ENCODE measurements at places on chromosomes 2 and 18.

DNA sequence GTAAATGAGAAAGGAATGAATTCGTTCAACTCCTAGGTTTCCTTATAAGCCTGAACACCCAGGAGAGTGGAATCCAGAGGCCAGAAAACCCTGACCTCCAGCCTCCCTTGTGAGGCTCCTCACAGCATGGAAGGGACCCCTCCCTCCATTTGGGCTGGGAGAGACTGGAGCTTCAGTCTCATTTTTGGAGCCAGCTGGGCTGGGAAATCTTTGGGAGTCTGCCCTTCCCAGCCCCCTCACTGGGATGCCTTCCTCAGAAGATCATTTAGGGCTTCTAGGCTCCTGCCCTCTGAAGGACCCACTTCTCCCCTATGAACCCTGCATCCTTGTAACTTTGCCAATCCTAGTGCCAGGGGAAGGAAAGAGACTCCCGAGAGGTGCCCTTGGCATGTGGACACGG lies 346.1 kb downstream of the CYP26B1 start:
- DNase-seq: no peak

GRCh38 chr18:55351980-55352714 lies 235.8 kb downstream of the TCF4 start:
- DNase-seq: no peak

DNA sequence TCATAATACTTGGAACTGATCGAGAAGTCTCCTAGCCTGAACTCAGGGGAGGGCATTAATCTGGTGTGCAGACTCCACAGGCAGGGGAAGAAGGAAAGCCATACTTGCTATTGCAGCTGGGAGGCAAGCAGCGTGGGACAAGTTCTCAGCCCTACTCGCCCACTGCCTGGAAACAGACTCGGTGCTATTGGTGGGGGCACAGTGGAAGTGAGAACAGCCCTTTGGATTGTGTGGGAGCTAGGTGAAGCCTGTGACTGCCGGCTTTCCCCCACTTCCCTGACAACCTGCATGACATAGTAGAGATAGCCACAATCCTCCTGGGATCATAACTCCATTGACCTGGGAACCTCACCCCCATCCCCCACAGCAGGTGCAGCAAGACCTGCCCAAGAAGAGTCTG lies 301.3 kb downstream of the RIT2 start:
- DNase-seq: no peak

- DNase-seq: no peak
Observed at GRCh38 chr2:142756430-142756829, 121.0 kb upstream of the KYNU start.

- peak; percentile 87 for DNase-seq
Observed at GRCh38 chr2:192500550-192501200, 305.9 kb upstream of the TMEFF2 start.

DNA sequence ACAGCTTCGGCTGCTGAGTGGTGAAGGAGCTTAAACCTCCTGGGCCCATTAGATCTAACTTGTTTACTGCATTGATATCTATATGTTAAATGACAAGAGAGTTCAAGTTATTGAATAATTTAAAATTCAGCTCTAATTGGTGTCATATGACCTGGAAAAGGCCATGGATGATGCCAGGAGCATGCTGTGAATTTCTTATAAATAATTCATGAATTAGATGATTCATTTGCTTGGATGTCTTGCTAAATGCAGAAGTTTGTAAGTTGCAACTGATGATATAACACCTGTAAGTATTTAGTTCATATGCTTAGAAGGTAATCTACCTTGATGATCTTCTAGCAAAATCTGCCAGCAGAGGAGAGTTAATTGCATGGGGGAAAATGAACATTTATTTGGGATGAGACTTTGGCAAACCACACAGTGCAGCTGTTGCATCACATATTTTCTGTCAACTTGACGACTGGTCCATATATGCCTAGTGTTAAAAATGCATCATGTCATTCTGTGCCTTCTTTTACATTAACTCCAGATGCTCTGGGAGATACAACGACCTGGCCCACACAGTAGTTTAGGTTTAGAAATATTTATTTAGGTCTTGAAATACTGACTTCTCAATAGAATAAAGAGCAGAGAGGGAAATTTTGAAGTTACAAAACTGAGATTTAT lies 226.3 kb downstream of the KIAA1328 start:
- no peak for DNase-seq

DNA sequence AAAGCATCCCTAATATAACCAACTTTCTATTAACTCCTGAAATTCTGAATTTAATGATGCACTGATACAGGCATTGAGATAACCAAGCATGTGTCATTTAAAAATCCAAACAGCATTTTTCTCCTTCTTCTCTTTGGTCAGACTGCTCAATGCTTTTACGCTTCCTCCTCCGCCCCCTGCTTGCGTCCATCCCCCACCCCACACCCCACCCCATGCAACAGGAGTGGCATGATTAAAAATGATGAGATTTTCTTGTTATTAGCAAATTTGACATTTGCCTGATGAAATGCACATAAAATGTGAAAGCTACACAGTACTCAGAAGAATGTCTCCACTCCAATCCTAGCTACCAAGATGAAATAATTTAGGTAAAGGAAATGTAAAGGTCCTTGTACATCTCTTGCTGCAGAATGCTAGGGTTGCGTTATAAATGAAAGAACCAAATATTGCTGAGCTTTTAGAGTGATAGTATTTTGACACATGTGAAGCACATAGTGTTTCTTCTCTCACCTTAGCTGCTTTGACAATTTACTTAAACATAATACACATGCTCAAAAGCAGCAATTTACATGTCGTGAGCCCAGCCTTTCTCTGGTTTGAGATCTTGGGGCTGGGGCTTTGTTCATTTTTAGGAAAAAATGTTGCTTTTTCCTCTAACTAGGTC lies 263.8 kb downstream of the MEIS1 start:
- no peak for DNase-seq

DNA sequence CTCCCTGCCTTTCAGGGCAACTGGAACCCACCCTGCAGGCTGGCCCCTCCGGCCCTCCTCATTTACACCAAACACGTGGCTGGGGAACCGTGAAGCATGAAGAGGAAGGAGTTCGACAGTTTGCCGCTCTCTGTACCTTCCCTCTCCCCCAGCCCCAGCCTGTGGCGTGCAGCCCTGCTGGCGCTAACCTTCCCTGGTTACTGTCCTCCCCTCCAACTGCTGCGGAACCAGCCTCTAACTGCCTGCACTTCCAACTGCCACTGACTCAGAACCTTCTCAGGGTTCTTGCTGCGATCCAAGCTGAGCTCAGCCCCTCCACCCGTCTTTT lies 19.2 kb upstream of the GNAL start:
- DNase-seq: no peak

DNA sequence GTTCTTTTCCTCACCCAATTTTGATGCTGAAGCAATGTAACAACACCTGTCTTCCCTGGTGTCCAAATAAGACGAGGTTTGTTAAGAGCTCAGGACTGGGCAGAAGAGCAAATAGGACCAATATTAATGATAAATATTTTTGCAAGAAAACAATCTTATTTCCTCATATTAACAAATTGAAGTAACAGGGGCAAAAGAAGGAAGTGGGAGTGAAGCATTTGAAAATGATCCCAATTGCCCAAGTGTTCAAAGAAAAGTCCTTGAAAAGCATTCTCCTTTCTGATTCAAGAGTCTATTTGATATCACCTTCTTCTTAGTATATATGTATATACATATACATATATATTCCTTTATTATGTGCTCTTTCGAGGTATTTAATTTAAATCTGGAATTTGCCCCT lies 418.8 kb downstream of the ARHGAP15 start:
- no peak for DNase-seq

GRCh38 chr2:16657671-16658070 lies 8.0 kb downstream of the CYRIA start:
- DNase-seq: no peak

GRCh38 chr2:215435870-215436704 lies at the start of gene FN1:
FN1 (minus strand) TSS chr2:215436068; CDS start chr2:215435802, 266 bp downstream.
- no peak for DNase-seq

GRCh38 chr2:73112026-73112912 lies 479 bp downstream of the RAB11FIP5 start:
- DNase-seq: no peak

- no peak for DNase-seq
Observed at GRCh38 chr2:219026946-219027345, 14.4 kb downstream of the CFAP65 start.

DNA sequence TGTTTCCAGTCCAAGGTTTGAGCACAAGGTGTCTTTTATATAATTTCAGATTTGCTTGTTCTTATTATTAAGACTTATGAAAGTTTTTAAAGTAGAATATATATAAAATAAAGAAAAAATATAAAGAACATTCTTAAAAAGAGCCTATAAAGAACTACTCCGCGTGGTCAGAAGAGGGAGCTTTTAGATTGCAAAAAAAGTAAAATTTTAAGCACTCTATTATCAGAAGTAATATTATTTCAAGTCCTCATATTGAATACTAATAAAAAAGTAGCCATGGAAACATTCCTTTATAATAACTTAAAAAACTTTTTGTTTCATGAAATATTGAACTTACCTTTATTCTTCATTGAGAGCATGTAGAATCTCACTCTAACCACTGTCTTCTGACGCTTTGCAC lies 51.4 kb downstream of the LINC00305 start:
- no peak for DNase-seq

DNA sequence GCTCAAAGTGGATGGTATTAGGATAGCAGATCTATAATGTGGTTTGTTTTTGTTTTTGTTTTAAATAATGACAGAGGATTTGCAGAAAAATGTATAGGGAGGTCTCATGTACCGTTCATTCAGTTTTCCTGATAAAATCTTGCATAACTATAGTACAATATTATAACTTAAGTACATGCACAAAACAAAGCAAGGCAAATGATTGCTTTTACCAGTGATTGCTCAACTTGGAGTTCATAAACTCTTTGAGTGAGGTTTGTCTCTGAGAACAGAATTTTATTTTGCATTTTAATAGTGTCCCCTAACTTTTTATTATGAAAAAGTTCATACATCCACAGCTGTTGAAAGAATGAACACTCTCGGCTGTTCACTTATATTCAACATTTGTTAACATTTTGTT lies 96.6 kb downstream of the MAP4K4 start:
- DNase-seq: no peak

DNA sequence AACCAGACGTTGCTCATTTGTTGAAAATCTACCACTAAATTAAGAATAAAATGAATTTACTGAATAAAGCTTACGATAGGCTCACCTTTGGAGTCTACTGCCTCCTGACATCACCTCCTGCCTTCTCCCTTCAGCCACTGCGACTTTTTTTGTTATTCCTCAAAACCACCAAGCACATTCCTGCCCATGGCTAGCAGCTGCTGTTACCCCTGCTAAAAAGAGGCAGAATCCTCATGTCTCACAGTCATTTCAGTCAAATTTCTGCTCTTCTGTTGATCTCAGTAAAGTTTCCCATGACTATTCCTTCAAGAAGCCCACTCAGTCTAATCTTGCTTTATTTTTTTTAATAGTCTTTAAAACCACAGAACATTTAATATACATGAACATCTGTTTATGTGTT lies 40.8 kb upstream of the ANKRD62 start:
- no peak for DNase-seq

DNA sequence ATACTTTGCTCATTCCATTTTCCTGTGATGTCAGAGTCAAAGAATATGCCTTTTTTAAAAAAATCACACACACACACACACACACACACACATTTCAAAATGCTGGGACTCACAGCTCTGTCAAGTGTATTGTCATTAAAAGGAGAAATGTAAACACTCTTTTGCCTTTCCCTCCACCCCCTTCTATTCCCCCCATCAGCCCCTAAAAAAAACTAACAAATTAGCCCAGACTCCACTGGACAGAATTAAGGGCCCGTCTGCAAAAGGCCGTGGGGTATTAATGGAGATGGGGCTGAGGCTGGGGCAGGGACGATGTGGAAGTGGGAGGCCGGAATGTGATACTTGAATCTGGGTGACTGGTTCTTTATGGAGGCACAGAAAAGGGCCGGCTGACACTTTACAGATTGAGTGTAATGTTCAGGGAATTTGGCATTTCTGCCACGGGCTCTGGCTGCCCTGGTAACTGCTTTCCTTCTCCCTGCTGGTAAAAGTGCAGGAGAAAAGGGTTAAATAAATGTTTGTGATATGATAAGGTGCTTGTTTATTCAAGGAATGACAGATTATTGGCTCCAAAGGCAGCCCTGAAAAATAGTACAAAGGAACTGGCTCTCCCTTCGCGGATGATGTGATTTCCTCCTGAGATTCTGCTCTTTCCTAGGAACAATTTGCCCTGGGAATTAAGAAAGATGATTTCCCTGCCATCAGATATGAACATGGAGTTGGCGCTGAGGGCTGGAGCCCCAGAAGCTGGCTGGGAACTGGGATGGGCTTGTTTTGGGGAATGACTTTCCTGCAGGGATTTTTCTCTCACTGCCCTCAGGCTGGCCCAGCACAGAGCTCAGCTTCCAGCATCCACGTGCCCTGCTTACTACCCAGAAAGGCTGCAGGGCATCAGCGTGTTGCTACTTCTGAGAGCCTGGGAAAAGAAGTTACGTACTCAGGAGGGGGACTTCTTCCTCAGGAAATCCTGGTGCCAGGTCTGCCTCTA lies 52.8 kb upstream of the CTAGE1 start:
- no peak for DNase-seq

DNA sequence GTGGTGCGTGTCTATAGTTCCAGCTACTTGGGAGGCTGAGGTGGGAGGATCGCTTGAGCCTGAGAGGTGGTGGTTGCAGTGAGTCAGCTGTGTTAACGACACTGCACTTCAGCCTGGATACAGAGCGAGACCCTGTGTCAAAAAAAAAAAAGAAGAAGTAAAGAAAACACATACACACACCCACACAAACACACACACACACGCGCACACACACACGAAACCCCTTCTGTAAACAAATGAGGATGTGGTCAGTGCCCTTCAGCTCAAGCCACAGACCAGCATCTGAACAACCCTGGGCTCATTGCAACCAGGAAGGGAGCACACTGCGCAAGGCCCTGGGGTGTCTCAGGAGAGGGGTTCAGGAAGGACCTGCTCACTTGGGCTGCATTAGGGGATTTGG lies 47.9 kb upstream of the KCNF1 start:
- no peak for DNase-seq

GRCh38 chr2:143473820-143474219 lies 344.6 kb downstream of the ARHGAP15 start:
- no peak for DNase-seq

- DNase-seq: peak; percentile 55
Observed at GRCh38 chr2:24362253-24362652, 1.9 kb upstream of the ITSN2 start.

- DNase-seq: no peak
Observed at GRCh38 chr2:206023183-206023582, 62.8 kb downstream of the INO80D start.

DNA sequence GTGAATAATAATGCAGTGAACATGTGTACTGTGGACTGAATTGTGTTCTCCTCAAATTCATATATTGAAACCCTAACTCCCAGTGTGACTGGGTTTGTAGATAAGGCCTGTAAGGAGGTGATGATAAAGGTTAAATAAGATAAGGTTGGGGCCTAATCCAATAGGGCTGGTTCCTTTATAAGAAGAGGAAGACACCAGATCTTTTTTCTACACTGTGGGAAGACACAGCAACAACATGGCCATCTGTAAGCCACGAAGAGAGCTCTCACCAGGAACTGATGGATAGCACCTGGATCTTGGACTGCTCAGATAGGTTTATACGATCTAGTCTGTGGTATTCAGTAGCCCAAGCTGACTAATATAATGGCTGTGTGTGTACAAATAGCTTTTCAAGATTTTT lies 66.8 kb downstream of the BMPR2 start:
- no peak for DNase-seq

Measured in LNCaP clone FGC (cell line).